GM19239 (cell line): ENCODE measurements at places on chromosomes 13 and 19.

DNA sequence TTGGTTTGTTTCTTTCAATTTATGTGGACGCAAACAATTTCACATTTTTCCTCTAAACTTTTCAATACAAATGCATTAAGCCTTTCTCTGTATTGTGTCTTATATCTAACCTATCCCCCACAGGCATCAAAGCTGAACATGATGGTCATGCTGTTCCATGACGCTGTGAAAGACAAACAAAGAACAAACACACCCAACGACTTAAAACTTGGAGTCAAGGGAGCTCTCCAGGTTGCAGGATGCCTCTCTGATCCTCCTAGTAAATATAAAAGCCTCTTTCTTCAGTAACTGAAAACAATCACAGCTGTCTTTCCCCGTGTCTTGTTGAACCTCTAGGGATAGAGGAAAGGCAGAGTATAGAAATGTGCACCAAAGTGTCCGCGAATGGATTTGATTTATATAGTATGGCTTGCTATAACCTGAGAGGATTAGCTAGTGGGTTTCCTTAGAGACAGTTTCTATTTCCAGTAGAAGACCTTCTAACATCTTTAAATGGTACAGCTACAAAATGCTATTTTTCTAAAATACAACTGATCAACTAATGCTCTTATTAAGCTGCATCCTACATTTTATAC, 43.1 kb downstream of the PCDH9 start:
- DNase-seq, result no peak

GRCh38 chr19:2782329-2782935, 641 bp downstream of the SGTA start:
- DNase-seq, result no peak

DNA sequence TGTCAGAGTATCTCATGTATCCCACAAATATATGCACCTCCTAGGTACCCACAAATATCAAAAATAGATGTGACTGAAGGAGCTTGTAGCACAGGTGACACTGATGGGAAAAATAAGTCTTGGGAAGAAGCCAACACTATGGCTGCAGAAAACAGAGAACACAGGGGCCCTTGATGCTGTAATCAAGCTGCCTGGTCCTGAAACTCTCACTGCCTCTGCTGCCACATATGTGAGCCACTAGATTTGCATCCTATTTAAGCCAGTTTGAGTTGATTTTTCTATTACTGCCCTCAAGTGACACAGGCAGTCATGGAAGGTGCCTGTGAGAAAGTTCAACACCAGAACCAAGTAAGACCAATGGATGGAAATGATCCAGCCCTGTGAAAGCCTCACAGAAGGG, 720.8 kb downstream of the UQCRFS1 start:
- DNase-seq, result no peak

DNA sequence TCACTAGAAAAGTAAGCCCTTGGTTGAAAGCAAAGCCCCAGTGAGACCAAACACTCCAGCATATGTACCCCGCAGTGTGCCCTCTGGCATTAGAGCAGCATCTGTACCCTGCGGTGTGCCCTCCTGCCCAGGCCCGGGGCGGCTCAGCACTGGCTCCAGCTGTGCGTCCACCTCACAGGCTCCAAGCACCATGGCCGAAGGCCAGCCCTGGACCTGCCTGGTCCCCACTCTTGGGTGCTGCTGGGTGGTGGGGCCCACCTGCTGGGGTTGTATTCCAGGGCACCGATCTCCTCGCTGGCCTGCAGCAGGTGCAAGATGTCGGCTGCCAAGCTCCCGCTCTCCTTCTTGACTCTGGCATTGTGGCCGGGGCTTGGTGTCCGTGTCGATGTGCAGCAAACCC, 230.2 kb downstream of the TUBA3C start:
- DNase-seq, result no peak

DNA sequence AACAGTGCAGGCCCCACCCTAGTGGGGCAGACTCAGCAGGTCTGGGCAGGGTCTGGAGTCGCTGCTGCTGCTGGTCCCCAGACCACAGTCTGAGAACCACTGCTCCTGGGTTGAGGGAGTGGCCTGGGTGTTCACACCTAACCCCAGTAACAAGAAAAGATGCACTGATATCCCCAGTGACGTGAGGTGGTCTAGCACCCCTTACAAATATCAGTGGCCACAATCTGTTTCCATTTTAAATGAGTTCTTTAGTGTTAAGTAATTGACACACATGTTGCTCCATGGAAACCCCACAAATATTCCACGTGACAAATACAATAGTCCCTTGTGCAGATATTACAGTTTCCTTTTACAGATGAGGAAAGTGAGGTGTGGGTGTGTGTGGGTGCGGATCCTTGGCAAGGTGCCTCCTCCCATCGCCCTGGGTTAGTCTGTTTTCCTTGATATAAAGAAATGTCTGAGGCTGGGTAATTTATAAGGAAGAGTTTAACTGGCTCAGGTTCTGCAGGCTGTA, 96.3 kb upstream of the GPR183 start:
- DNase-seq, result no peak

DNA sequence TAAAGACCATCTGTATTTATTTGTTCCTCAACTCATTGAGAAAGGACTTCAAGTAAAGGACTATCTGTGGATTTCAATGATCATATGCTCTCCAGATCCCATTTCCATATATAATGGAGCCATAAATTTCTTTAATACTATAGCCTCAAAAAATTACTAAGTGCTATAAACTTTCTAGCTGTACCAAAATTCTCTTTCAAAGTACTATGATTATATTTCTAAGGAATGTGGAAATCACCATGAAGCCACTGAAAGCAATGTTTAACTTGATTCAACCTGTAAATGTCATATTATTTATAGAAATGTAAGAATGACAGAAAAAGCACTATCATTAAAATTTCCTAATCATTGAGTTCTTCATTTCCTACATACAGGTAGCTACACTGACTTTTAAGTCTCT, 20.7 kb downstream of the TBC1D4 start:
- DNase-seq, result no peak

- DNase-seq, result no peak
These were observed 2.4 kb upstream of the CTXN1 start for GRCh38 chr19:7928334-7928706.

- no peak for DNase-seq
These were observed 25.5 kb downstream of the DPRX start for GRCh38 chr19:53657330-53657729.

GRCh38 chr13:75792526-75793187, 156.5 kb downstream of the LMO7 start:
- DNase-seq, result no peak

DNA sequence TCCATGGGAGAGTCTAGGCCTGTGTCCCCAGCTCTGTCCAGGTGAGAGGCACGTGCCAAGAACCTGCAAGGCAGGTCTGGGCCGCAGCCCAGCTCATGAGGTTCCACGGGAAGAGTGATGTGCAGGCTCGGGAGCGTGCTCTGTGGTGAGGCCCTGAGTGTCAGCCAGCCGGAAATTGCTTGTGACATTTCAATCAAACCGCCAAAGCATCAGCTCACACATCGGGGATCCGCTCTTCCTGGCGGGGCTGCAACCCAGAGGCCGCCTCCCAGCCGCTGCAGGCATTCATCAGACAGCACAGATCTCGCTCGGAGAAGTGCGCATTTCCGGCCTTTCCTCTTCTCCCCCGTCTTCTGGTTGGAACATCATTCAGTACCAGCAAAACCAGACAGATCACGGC, 109.3 kb downstream of the KDM4B start:
- no peak for DNase-seq

GRCh38 chr19:51493776-51494175, 7.8 kb downstream of the SIGLEC12 start:
- DNase-seq, result no peak

GRCh38 chr13:113147206-113147605, 11.2 kb upstream of the PROZ start:
- no peak for DNase-seq

DNA sequence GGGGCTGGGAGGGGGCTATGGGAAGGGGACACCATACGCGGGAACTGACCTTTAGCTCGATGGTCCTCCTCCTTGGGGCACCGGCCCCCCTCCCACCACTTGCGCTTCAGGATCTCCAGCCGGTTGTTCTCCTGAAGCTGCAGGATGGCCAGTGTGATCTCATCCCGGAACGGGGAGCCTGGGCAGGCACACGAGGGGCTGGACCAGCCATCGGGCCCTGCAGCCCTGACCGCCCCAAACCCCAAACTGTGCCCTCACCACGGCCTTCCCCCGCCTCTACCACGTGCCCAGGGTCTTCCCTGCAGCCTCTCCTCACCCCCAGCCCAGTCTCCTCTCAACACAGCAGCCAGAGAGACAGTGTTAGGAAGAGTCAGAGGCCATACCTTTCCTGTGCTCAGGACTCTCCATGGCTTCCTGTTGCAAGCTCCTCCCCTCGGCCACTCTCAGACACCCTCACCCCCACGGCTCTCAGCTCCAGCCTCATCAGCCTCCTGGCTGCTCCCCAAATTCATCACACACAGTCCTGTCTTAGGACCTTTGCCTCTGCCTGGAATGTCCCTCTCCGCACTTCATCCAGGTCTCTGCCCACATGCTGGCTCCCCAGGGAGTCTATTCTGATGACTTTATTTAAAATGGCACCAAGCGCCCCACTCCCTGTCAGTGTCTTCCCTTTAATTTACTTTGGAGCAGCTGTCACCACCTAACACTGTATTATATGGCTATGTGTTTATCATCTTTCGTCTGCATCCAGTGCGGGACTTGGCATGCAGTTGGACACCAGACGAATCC, 9.7 kb upstream of the ATP1A3 start:
- no peak for DNase-seq

DNA sequence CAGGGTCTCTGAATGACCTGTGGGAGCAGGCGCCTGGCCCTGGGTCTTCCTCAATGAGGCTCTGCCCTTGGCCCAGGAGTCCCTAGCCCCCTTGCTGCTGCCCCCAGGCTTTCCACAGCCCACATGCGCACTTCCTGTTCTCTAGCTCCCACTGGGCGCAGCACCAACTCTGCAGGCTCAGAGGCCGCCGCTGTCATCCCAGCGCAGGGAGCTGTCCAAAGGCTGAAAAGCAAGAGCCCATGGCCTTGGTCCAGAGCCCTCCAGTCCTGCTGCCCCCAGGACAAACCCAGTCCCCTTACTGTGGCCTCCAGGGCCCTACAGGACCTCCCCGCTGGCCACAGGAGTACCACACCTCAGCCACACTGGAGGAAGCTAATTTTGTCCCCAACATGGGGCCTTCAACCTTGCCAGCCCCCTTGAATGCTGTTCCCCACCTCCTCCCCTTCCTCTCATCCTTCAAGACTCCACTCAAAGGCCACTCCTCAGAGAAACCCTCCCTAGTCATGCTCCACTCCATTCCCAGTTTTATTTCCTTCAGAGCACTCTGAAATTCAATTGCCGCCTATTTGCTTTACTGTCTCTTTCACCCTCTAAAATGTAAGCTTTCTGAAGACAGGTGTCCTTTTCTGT, 8.0 kb upstream of the POU2F2 start:
- no peak for DNase-seq

GRCh38 chr19:33275933-33276619, 26.3 kb downstream of the CEBPA start:
- DNase-seq, result no peak

GRCh38 chr13:75637181-75637750, 1.1 kb downstream of the LMO7 start:
- DNase-seq, result no peak

DNA sequence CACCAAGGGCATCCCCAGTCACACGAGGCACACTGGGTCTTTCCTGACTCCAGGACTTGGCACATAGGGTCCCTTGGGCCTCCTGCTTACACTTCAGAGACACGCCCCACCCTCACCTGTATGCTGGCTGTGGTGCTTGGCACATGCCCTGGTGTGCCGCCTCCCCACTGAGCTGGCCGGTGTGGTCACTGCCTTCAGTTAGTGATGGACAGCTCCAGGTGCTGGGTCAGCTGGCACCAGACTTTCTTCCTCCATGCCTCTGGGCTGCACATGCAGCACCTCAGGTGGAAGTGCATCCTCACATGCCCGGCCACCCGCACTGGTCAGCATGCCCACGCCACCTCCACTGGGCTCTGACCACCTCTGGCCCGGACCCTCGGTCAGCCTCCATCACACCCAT, 52.9 kb downstream of the KLF2 start:
- DNase-seq, result no peak

- peak; percentile 58 for DNase-seq
These were observed 7.6 kb downstream of the CAPN12 start for GRCh38 chr19:38736413-38737280.

- DNase-seq, result no peak
These were observed 2.8 kb downstream of the AP3D1 start for GRCh38 chr19:2148482-2149135.
